GDM1 (cell line): ENCODE measurements at places on chromosomes 7 and 10.

- DNase-seq = no peak
Measured at GRCh38 chr7:88985295-88985694, 189.8 kb upstream of the TEX47 start.

DNA sequence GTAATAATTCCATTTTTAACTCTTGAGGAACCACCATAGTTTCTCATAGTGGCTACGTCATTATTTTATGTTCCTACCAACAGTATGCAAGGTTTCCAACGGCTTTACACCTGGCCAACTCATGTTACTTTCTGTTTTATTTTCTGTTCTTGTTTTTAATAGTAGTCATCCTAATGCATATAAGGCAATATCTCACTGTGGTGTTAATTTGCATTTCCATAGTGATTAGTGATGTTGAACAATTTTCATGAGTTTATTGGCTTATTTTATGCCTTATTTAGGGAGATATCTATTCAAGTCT is 465.5 kb upstream of the KLF6 start:
- DNase-seq = no peak

DNA sequence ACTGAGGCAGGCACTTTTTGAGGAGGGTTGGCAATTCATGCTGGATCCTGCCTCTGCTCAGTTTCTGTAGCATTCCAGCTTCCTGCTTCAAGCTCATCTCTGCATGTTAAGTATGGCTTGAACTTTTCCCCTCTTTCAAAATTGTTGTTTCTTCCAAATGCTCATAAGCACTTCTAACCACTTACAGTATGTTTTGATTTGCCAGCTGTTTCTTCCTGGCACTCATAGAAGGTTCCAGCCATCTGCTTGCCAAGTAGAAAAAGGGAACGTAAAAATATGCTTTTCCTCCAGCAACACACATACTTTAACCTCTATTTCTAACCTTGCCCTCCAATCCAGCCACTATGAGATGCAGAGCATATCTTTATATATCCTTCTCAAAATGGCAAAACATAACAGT is 692.6 kb upstream of the COBL start:
- DNase-seq = no peak

GRCh38 chr10:74650613-74651012 is 175.8 kb upstream of the KAT6B start:
- DNase-seq = no peak

DNA sequence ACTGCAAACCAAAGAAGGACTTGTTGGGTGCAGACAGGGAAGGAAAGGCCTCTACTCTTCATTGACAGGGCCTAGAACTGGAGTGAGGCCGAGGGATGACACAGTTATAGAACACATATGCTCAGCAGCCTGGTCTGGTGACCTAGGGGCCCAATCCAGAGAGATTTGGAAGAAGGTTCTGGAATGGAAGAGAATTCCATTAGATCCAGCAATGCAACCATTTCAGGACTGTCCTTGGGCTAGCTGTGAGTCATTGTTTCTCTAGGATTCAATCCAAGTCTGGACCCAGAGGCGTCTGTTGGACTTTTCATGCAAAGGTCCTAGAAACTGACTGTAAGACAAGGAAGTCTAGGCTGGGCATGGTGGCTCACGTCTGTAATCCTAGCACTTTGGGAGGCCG is 59.2 kb downstream of the WIPF3 start:
- no peak for DNase-seq

DNA sequence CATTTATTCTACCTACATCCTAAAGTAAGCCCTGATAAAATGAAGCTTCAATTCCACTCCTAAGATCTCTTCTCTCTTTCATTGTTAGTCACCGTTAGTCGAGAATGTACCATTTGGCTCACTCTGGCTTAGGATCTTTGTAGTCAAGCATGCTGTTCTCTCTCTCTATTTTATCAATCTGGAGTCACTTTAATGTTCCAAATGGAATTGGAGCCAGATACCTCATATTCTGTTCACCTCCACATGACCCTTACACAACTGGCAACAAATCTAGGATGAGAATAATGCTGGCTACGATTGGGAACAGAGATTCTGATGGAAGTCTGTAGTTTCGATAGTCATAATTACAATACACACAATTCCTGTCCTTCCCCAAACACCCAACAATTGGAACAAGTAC is 213.7 kb downstream of the TWIST1 start:
- DNase-seq = no peak

- no peak for DNase-seq
Measured at GRCh38 chr7:134029-134428, 58.3 kb upstream of the FAM20C start.

DNA sequence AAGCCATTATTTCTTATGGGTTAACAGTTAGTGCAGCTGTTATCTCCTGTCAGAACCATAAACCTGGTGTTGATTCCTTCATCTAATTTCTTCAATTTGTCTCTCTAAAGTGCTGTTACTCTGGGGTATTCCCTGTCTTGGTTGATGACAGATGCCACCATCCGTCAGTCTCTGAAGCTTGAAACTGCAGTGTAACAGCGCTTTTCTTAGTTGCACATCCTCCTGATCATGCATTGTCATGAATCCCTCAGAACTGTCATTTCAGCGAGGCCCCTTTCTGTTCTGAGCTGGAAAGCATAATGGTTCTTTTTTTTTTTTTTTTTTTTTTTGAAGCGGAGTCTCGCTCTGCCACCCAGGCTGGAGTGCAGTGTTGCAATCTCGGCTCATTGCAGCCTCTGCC is 193.9 kb downstream of the SDK1 start:
- no peak for DNase-seq
